ENCODE measurements at places on chromosomes 11 and 22. TPM values are rescaled to one million over a fixed set of nuclear protein-coding genes. Genes with fewer than 3 reads are reported as not detected.

POU2F3 gene
- 0.17 TPM for total RNA-seq

- DNase-seq, result peak; percentile 88
Observed at GRCh38 chr11:128908391-128909246, 17.5 kb downstream of the KCNJ5 start.

GPHA2 gene
- not detected for total RNA-seq

LRP4 gene
- 30.7 TPM for total RNA-seq

DNA sequence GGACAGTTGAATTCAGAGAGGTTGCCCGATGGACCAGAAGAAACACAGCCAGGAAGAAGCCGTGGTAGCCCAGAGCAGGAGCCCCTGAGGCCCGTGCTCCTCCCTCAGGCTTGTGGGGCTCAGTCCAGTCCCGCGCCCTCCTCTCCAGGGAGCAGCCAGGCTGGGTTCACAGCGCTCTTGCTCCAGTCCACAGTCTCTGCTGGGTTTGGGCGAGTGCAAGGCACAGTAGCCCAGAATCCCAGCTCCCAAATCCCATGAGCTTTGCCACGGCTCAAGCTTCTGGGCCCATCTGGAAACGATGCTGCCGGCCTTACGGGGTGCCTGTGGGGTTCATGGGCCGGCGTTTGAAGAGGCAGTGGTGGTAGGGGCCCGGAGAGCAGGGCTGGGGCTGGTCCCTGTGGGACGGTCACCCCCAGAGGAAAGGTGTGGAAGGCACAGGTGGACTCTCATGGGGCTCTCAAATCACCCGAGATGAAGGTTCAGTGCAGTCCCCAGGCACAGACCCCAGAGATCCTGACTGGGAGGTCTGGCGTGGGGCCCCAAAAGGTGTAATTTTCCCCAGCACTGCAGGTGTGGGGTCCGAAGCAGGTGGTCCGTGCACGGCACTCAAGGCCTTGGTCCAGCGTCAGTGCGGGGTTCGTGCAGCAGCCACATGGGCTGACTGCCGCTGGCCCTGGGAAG lies 30.6 kb upstream of the ATXN10 start:
- no peak for DNase-seq

KRTAP5-2 gene
- not detected for total RNA-seq

OR51B2 gene
- total RNA-seq, result not detected

DNA sequence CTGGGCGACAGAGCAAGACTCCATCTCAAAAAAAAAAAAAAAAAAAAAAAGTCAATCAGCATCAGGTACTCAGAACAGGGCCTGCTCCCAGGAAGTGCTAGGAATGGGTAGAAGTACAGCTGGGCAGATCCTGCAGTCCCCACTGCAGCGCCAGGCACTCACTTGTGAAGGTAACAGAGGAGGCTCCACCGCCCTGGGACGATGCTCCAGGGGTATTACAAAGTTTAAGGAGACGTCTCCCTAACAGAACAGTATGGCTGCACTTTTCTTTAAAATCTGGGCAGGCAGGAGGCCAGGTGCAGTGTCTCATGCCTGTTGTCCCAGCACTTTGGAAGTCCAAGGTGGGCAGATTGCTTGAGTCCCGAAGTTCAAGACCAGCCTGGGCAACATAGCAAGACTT lies 1449.0 kb downstream of the BRD1 start:
- no peak for DNase-seq

ACTN3 gene
- total RNA-seq, result not detected

- no peak for DNase-seq
Observed at GRCh38 chr22:46783721-46784120, 21.3 kb downstream of the TBC1D22A start.

- no peak for DNase-seq
Observed at GRCh38 chr11:70872955-70873735, 379.2 kb downstream of the SHANK2 start.

SCO2 gene
- total RNA-seq, result not detected

DNA sequence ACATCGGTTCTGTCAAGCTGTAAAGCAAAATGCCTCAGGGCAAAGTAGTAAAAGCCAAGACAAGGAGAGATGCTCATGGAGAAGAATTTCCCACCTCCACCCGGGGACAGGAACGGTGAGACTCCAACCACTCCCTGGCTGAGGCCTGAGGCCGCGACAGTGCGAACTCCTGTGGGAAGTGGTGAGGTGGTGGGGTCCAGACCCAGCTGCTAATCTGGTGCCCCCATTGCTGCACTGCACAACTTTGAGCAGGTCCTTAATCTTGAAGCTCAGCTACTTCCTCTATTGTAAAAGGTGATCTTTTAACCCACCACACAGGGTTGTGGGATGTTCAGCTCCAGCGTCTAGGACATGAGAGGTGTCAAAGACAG lies 83.9 kb downstream of the ZC3H12C start:
- no peak for DNase-seq

Data from right cardiac atrium (tissue), 5 donors.